ENCODE measurements at places on chromosomes 12 and 14.

DNA sequence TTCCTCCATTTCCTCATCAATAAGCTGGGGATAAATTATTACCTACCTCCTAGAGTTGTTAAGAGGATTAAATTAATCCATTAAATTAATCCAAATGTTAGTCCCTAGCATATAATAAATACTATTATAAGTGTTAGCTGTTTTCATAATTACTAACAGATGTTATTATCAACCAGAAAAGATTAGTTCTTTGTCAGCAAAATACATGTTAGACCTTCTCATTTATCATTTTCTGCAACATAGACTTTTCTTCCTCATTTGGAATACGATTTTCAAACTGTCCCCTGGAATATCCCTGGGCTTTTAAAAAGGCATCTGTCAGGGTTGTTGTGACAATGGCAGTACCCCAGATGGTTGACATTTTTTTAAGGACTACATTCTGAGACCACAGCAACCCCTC lies 133.1 kb downstream of the ANO6 start:
- no peak for DNase-seq

- no peak for DNase-seq
Observed at GRCh38 chr14:24843494-24843893, 206.5 kb downstream of the STXBP6 start.

- no peak for DNase-seq
Observed at GRCh38 chr14:54782751-54783659, 119.6 kb downstream of the GCH1 start.

DNA sequence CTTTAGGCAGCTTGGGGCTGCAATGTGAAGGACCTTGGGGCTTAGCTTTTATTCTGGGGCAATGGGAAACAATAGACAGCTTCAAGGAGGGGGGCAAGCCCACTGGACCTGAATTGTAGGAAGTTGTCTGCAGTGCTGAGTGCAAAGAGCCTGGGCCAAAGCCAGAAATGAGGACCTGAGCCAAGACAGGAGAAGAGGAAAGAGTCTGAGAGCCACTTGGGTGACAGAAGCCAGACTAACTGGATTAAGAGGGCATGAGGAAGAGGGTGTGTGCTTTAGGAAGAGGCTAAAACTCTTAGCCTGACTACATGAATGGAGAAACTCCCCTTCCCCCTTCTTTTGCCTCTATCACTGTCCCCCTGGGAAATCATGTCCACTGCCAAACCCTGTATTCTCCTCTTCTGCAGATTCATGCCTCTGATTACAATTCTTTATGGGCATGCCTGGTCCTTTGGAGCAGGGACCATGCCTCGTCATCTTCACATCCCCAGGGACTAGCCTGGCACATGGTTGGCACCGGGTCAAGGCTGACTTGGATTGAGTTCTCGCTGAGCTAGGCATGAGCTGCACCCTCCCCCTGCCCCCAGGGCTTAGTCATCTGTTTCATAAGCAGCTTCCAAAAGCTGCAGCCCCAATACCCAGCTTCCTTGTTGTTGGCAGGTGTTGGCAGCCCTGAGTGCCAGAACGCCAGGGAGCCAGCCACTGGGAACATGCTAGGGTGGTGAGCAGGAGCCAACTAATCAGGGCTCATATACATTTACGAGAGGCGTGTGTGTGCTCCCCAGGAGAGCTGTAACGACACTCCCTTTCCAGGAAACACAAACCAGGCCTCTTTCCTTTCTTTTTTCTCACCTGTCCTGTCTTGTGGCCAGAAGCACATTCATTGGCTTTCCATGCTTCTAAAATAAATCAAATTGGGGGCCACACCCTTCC lies 27.7 kb upstream of the JDP2 start:
- peak; percentile 79 for DNase-seq

DNA sequence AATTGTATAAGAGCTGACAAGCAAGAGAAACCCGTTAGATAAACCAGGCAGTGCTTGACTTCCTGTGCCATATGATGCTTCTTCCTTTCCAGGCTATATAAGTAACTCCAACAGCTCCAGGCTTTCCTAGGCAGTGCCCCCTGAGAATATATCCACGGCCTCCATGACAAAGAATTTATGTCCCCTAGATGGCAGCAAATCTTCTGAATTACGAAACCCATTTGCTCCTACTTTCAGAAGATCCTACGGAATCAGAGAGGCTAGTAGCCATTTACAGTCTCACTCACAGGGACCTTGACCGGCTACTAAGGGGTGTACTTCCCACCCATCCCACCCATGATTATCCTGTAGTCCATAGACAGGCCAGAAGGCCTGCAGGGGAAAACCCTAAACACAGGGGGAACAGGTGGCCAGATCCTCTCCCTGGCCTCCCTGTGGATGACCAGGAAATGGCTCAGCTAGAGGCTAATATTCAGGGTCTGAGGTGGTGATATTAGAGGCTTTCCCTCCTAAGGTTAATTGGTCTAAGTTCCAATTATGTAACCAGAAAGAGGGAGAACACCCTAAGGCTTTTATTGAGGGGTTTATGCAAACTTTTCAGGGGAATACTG lies 77.2 kb upstream of the DCD start:
- DNase-seq, result no peak

All from NCI-H187 (cell line).